Forelimb muscle (tissue), 1 donor: ENCODE measurements at places on chromosomes 4 and X. TPM values are rescaled to one million over a fixed set of nuclear protein-coding genes. Genes with fewer than 3 reads are reported as not detected.

GPR119 gene
- polyA plus RNA-seq = not detected

LNX1 gene
- polyA plus RNA-seq = 4.2 TPM

RENBP gene
- polyA plus RNA-seq = 3.7 TPM

EVC2 gene
- 4.3 TPM for polyA plus RNA-seq

NOX1 gene
- 0.22 TPM for polyA plus RNA-seq

PPEF1 gene
- 0.61 TPM for polyA plus RNA-seq

LRBA gene
- 21.0 TPM for polyA plus RNA-seq

NAT8L gene
- polyA plus RNA-seq = 4.3 TPM

SLITRK2 gene
- polyA plus RNA-seq = 0.51 TPM

TMEM129 gene
- 22.6 TPM for polyA plus RNA-seq

GRCh38 chr4:187576751-187577150 lies 418.8 kb upstream of the ZFP42 start:
- DNase-seq = no peak

GRCh38 chr4:11529625-11530201 lies 101.0 kb upstream of the HS3ST1 start:
- DNase-seq = no peak

GRCh38 chrX:74297766-74298165 lies 6.2 kb upstream of the ZCCHC13 start:
- no peak for DNase-seq

- DNase-seq = no peak
Observed at GRCh38 chr4:142809559-142809958, 36.5 kb downstream of the INPP4B start.

DNA sequence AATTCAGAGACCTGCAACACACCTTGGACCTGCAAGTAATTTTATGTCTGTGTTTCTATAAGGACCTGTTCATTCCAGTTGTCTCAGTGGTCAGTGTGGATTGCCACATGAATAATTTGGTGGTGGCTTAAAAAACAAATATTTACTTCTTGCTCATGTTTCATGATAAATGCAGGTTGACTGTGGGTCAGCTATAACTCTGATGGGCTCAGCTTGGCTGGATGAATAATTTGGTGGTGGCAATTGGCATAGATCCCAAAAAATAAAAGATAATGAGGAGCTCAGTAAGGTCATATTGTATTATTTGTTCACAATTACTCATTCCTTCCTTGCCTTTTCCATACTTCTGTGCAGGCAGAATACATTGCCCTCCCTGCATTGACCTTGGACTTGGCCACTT lies 18.9 kb upstream of the SCRG1 start:
- no peak for DNase-seq

DNA sequence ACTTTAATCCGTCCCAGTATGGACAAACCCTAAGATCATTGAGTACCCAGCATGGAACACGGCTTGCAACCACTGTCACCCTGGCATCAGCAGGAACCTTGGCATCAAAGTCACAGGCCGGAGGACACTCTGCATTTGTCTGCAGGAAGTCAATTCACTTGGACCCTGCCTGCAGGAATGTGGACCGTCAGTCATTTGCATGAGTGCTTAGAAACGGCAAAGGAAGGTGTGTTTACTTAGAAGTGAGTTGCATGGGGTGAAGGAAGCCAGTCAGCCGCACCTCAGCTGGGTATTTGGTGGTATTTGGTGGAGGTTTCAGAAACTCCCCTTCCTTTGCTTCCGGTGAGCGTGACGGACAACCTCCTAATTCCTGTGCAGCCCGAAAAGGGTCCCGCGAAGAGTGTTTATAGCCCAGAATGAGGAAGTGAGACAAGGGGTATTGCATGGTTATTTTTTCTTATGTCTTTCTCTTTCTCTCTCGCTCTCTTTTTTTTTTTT lies 15.5 kb downstream of the P2RY8 start:
- DNase-seq = no peak

DNA sequence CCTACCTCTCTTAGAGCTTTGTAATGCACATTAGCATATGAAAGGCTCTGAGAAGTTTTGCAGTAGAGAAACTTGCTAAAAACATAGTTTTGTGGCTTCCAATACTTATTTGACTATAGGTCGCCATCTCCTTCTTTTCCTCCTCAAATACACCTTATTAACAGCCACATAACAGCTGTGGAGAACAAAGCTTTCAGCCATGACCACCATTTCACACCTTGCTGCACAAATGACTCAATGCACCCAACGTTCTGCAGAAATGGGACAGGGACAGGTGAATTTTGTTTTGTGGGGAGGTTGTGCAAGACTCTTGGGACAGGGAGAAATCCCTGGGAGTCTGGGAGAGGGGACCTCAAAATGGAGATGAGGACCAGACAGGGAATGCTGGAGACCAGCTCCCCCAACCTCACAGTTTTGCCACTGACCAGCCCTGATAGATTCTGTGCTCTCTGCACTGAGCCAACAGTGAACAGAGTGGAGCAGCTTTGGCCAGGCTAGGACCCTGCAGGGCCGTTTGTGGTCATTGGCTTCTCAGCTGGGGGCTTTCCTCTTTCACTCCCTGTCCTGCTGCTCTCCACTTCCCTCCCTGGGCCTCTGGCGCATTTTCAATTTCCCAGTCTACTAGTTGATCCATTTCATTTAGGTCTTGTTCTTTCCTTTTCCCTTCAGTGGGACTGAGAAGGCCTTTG lies 16.6 kb downstream of the FRMPD3 start:
- no peak for DNase-seq

DNA sequence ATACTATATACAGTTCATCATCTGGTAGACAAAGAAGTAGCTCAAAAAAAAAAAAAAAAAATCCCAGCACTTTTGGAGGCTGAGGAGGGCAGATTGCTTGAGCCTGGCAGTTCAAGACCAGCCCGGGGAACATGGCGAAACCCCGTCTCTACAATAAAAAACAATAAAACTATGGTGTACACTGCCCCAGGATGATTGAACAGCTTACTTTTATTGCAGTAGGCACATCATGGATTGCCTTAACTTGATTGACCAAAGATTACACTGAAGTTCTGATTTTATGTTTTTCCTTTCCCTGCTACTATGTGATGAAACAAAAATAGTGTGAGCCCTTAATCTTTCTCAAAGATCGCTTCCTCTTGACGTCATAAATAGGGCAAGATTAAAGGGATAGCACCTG lies 60.6 kb downstream of the SNX25 start:
- DNase-seq = no peak

- no peak for DNase-seq
Observed at GRCh38 chr4:7052313-7052712, 9.1 kb downstream of the TADA2B start.

DNA sequence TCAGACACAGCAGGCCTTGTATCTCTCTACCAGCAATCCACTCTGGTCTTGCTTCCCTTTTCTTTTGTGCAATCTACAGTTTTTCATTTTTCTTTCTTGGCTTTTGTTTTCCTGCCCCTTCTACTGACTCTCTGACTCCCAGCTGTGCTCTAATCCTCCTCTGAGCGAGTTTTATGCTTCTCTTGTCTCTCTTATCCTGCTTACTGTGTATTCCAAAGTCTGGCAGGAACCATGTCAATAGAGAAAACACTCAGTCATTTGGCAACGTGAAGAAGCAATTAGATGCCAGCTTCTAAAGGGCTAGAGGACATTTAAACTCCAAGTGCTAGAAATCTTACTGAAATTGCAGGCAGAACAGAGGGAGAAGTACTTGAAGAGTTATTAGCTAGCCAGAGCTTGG lies 984.6 kb upstream of the TENM3 start:
- DNase-seq = no peak

DNA sequence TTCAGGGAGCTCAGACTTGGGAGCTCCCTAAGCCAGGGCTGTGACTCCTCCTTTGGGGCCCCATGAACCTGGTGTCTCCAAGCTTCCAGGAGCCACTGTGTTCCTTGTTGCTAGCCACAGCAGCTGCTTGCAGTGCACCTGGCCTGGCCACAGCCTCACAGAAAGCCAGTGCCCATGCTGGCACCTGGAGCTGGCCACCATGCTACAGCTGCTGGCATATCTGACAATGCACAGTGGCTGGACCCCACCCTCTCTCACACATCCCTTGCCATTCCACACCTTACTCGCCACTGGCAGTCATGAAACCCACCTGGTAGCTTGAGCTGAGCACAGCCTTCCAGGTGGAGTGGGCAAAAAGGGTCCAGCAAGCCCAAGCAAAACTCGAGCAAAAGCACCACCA lies 441.7 kb downstream of the ARAP2 start:
- DNase-seq = no peak

- no peak for DNase-seq
Observed at GRCh38 chr4:163395055-163395454, 51.4 kb downstream of the NPY5R start.

GRCh38 chr4:116066711-116067245 lies 953.4 kb upstream of the NDST4 start:
- DNase-seq = no peak

DNA sequence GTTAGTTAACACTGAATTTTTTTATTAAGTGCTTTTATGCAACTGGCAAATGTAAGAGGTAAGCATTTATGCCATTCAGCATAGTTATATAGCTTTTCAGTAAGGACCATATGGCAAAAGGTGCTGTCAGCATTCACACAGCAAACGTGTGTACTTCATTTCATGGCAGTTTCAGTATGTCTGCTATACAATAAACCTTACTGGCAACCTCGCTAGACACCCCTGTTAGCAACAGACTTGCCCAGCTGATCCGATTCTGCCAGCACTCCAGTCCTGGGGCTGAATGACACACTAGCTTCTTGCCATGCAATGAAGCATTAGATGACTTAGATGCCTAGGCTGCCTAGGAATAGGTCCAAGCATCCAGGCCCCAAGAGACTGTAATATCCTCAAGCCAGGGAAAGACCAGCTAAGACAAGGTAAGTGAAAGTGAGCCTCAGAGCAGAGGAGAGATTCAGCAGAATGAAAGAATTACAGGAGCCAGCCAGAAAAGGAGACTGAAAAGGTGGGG lies 47.3 kb upstream of the DOCK11 start:
- no peak for DNase-seq

DNA sequence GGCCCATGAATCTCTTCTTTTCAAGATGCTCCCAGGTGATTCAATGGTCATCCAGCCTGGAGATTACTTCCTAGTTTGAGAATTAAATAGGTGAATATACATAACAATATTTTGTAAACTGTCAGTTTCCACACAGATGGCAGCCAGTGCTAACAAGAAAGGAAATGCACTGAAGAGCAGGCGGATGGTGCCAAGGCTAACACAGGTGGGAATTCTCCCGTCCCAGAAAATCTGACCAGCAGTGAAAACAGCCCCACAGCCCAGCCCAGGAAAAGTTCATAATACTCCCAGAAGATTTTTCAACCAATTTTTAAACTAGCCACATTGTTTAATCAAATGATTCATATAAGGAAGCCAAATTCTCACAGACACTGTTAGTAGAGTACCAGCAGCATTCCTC lies 387.2 kb upstream of the GATB start:
- DNase-seq = no peak

DNA sequence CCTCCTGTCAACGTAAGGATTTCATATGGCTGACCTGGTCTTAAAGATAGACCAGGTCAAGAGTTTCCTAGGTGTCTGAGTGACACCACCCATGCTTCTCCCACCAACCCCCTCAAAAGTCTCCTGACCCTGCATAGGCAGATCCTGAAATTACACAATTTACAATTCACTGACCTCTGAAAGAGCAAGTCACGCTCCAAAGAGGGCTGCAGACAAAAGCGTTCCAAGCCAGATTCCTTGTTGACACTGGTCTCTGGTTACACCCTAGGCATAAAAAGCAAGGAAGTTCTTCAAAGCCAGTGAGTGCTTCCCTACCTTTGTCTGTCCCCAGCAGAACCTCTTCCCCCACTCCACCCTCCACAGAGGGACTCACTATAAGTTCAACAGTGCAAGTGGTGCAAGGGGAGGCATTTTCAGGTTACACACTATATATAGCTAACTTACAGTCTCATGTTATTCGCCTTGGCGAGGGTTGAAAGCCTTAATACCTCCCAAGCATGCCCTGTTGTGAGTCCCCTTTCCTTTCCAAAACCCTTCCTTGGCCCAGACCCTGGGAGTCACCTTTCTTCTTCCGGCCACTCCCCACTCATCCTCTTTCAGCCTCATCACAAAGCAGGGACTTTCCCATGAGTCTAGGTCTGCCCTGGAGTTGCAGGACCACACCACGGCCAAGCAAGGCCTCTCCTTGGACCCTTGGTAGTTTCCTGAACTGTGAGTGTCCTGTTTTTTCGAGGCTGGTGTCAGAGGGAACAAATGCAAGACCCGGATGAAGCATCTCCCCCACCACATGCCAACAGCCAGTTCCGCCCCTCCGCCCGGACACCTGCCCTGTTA lies 58.0 kb upstream of the KLF3 start:
- no peak for DNase-seq

DNA sequence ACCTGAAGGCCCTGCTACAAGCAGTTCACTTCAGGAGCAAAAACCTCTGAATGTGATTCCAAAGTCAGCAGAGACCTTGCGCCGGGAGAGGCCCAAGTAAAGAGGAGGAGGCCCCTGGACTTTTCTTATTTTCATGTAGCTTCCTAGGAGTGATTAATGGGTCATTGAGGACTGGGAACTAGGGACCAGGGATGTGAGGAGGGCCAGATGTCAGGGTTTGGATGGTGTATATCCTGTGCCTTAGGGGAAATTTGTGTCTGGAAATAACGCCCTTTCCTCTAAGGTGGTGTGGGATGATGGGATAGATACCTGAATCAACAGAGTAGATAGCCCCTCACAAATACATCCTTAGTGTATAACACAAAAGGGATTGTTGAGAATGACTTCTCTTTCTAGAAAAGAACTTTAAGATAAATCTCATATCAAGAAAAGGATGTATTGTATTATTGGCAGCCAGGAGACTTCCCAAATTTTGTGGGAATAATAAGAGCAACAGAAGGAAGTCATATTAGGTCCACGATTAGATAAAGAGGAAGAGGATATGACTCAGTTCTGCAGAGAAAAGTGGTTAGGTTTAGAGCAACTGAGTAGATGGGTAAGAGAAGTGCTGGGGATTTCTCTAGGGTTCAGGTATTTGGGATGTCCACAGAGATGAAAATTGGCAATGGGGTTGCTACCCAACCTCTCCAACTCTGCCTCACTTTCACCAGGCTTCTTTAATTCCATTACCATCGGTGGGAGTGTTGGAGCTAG lies 1.1 kb downstream of the ITGB1BP2 start:
- no peak for DNase-seq

- DNase-seq = no peak
Observed at GRCh38 chr4:185912779-185913178, 100.8 kb upstream of the SORBS2 start.

- DNase-seq = no peak
Observed at GRCh38 chr4:113162089-113162488, 112.6 kb downstream of the ANK2 start.

GRCh38 chr4:89298155-89298554 lies 9.4 kb downstream of the GPRIN3 start:
- no peak for DNase-seq

- DNase-seq = no peak
Observed at GRCh38 chrX:69309074-69309792, 144.0 kb upstream of the PJA1 start.

DNA sequence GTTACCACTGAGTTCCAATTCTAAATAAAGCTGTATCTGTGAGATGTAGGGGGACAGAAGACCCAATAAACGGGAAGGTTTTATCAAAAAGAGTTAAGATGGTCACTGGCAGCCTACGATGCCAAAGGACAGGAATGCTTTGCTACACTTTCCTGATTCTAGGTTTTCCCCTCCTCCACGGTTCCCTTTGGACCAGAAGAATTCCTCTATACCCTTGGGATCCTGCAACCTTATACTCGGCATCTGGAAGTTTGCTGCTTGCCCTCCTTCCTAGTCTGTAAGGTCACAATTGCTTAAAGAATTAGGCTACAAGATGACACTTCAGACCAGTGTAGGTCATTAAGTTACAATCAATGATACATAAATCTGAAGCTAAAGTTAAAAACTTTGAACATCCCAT lies 64.3 kb downstream of the SCML2 start:
- DNase-seq = no peak
